ENCODE measurements at places on chromosomes 7 and 10.

GRCh38 chr10:101565936-101566332, 22.1 kb downstream of the POLL start:
- DNase-seq = no peak

GRCh38 chr10:114180937-114181336, 1.8 kb downstream of the TDRD1 start:
- no peak for DNase-seq

- DNase-seq = no peak
Observed at GRCh38 chr10:110141185-110141584, 66.2 kb upstream of the MXI1 start.

DNA sequence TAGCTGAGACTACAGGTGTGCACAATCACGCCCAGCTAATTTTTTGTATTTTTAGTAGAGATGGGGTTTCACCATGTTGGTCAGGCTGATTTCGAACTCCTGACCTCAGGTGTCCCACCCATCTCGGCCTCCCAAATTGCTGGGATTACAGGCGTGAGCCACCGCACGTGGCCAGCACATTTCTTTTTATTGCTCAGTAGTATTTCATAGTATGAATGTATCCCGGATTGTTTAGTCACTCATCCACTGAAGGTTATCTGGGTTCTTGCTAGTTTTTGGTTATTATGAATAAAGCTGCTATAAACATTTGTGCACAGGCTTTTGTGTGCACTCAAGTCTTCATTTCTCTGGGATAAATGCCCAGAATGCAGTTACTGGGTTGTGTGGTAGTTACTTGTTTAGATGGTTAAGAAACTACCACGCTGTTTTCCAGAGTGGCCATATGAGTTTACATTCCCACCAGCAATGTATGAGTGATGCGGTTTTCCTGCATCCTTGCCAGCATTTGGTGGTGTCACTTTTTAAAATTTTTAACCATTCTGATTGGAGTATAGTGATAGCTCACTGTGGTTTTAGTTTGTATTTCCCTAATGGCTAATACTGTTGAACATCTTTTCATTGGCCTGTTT, 275.8 kb upstream of the LYZL1 start:
- peak; percentile 63 for DNase-seq

- DNase-seq = no peak
Observed at GRCh38 chr7:67724435-67724834, 727.8 kb downstream of the TYW1 start.

GRCh38 chr10:78609976-78610375, 458.8 kb upstream of the ZMIZ1 start:
- DNase-seq = no peak

- peak; percentile 93 for DNase-seq
Observed at GRCh38 chr7:47298636-47299035, 283.3 kb downstream of the TNS3 start.

- DNase-seq = no peak
Observed at GRCh38 chr7:18756378-18757050, 261.0 kb downstream of the HDAC9 start.

- no peak for DNase-seq
Observed at GRCh38 chr10:6486309-6486708, 93.8 kb downstream of the PRKCQ start.
